IMR-90 (cell line): ENCODE measurements at places on chromosomes 16 and 17. TPM values are rescaled to one million over a fixed set of nuclear protein-coding genes. Genes with fewer than 3 reads are reported as not detected.

Gene ABCA3
- total RNA-seq: 0.18 TPM in 1 of 2 replicates, not detected in the other

Gene EME1
- 8.9 and 9.1 TPM in 2 replicates for total RNA-seq

- peak; percentile 93 for DNase-seq
These were observed 16.8 kb downstream of the HIC1 start for GRCh38 chr17:2071455-2072281.

Gene NAE1
- total RNA-seq: 36.7 and 49.4 TPM in 2 replicates

Gene HOXB1
- total RNA-seq: not detected in 2 replicates

Gene UNC13D
- total RNA-seq: under 0.01 TPM in 1 of 2 replicates, not detected in the other

Gene SERPINF2
- not detected in 2 replicates for total RNA-seq

DNA sequence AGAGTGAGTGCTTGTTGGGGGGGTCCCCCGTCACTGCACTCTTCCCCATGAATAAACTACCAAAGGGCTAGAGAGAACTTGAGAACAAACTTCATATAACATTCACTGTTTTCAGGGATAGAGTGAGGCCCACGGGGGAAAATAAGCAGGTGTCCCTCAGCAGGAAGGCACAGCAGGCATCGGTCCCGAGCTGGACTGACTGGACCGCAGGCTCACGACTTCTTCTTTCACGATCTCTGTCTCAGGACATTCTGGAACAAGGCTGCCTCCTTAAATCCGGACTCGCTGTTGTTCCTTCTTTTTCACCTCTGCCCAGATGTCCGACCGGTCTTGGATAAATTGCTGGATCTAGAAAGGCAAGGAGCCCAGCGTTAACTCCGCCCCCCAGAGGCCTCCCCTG is 14.8 kb downstream of the CCDC42 start:
- no peak for DNase-seq

Gene ITGAD
- not detected in 2 replicates for total RNA-seq

DNA sequence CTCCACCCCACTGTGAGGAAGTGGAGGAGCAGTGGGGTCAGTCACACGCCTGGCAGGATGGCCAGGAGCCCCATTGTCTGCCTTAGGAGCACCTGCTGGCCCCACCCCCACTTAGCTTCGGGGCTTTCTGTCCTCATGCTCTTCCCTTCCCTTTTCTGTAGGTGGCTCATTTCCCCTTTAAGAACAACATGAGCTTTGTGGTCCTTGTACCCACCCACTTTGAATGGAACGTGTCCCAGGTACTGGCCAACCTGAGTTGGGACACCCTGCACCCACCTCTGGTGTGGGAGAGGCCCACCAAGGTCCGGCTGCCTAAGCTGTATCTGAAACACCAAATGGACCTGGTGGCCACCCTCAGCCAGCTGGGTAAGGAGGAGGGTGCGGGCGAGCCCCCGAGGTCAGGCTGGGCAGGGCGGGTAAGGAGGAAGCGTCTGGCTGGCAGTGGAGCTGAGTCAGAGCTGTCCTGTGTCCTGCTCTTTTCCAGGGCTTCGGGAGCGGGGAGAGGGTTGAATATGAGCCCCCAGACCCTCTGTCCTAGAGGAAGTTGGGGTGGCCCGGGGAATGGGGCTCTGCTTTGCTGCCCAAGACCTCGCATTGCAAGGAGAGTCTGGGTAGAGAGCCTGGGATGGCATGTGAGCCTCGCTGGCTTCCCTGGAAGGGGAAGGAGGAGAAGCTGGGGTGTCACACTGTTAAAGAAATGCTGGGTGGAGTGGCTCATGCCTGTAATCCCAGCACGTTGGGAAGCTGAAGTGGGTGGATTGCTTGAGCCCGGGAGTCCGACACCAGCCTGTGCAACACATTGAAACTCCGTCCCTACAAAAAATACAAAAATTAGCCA is 9.2 kb upstream of the SERPINF1 start:
- DNase-seq: no peak
